Cerebellar nuclear complex (tissue), 1 donor: ENCODE measurements at places on chromosomes 1 and 21.

DNA sequence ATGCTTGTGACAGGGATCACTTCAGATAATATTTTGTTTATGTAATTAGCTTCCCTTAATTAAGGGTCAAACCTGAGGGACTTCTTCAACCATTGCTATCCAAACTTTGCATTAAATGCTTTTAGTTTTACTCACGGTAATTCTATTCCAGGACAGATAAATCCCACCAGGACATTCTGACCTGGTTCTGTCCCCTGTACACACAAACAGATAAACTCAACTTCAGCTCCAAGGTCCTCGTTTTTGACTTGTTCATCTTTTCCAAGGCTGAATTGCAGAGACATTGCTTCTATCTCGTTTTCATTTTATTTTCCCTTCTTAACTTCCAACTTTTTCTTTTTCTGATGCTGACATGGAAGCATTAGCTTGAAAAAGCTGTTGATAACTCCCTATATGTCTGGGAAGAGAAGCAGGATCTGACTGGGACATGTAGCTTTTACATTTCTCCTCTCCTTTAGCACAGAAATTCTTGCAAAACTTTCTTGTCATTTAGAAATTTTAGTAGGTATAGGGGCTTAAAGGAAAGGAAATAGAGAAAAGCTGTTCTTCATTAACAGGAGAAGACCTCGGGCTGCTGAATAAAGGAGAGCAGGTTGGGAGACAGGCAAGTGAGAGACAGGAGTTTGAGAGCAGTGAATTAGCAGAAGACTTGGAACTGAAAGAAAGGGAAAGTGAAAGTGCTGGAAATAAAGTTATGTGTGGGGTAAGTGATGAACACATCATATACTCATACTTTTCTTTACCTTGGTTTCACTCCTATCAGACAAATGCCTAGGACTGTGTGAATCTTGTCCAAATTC lies 231.7 kb upstream of the B3GALT2 start:
- DNase-seq, result no peak

DNA sequence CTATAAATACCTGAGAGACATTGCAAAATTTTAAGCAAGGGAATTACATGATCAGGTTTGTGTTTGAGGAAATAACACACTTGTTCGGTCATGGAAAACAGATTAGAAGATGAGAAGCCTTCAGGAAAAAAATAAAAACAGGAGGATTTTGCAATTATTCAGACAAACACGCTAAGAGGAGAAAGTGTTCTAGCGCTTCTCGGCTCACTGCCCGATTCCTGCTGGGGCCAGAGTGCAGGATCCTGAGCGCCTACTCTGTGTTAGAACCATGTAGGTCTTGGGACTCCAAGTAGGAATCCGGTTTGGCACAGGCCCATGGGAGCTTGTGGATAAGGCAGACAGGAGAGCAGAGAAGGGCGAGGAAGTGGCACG lies 8.1 kb upstream of the PRELP start:
- no peak for DNase-seq

DNA sequence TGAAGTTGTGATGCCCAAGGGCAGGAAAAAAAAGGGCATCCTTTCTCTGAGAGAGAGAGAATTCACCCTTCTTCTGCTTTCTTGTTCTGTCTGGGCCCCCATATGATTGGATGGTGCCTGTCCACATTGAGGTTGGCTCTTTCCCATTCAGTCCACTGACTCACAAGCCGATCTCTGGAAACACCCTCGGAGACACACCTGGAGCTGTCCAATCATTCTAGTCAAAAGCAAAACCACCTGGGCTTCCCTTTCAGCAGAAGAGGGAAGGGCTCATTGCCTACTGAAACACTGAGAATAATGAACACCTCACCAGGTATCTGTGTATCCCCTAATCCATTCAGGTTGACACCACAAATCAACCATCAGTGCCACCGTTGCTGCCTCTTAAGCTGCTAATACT lies 103.7 kb upstream of the GNG12 start:
- no peak for DNase-seq

GRCh38 chr21:45226540-45227326 lies 61.0 kb downstream of the POFUT2 start:
- DNase-seq, result no peak

DNA sequence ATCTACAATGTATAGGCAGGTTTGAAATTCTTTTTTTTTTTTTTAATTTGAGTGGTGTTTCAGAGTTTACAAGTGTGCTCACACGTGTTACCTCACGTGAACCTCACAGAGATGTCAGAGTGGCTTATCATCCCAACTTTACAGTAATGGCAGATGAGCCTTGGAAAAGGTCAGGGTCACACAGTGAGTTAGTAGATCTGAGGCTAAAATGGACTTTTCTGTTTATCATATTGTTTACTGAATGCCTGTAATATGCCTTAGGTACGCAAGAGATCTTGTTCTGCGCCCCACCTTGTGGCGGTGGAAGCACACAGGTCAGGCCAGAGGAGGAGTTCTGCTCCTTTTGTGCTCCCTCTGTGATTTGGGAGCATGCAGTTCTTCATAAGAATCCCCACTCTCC lies 80.0 kb downstream of the DYRK1A start:
- DNase-seq, result no peak
